Astrocyte of the cerebellum (primary cell): ENCODE measurements at places on chromosomes 5 and 9.

DNA sequence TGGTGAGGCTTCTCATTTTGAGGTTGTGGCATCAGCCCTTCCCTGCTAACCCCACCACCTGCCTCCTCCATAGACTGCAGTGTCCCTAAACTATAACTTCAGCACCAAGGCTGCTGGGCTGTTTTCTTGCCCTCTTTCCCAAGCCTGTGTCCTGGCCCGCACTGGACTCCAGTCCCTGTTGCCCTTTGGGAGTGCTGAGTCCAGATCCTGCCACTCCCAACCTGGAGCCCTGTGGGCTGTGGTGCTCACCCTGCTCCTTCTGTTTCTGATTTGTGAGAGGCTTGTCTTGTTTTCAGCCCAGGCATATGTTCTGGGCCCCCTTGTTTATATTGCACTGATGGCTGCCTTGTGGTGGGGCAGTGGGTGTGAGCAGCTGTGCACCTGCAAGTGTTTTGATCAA lies 39.7 kb upstream of the RNU6ATAC start:
- no peak for DNase-seq

GRCh38 chr5:135156337-135156714 lies 122.3 kb upstream of the PITX1 start:
- DNase-seq, result no peak

DNA sequence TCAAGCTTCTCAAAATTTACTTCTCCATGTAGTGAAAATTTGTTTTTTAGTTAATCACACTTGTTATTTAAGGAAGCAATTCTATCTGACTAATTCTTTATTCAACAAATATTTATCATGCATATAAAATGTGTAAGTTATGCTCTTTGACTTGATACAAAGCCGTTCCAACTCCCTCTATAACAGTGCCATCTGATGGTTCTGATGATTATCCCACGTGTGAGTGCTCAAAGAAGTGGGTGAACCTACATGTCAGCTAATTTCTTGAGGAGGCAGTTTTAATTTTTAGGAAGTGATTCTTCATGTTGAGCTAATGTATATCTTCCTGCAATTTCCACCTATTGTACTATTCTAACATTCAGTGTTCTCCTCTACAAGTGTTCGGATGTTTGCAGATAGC lies 88.8 kb upstream of the BRINP1 start:
- no peak for DNase-seq

DNA sequence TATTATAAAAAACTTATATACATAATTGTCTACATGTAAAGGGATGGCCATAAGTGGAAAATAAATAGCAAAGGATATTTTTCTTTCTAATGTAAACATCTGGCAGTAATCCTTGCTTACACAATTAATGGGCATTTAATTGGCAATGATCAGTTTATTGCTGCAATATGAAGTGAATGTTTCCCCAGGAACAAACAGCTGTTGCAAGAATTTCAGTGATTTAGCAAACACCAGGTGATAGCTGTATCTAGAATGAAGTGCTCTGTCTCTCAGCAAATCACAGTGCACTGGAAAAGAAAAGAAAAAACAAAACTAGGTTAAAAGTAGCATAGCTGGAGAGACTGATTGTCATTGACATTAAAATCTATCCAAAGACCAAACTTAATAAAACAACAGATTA lies 594.5 kb upstream of the ARRDC3 start:
- no peak for DNase-seq

DNA sequence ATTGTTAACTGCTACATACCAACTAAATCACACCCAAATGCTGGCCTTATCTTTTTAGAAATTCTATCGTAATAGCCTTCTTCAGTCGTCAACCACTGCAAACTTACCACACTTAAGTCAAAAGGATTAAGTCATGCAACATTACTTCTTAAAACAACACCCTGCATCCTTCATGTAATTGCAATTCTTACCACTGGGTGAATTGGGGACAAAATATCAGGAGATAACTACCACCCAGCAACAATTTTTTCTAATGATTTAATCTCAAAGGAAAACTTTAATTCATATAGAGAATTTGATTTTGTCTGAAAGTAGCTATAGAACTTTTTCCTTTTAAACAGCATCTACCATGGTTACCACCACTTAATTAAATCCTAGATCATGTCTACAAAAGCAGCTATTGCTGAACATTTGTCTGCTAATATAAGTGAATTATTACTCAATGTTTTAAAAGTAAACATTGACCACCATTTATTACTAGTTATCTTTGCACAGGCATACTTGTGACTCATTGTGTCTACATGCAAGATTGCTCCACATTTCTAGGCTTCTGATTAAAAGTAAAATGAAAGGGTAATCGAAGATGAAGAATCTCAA lies 10.5 kb downstream of the MLLT3 start:
- no peak for DNase-seq

DNA sequence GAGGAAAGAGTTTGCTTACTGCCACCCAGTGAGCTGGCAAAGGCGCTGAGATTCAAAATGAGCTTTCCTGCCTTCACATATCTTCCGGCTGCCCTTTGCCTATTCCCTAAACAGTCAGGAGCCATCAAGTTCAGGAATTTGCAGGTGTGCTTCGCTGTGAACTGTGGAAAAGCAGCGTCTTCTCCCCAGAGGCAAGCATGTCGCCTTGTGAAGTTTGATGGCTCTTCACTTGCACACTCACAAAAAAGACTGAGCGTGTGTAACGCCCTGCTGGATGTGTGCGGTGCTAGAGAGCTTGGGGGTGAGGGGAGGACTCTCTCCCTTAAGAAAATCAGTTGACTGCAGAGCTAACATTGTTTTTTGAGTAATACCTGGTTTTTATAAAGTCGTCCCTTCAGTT lies 288.7 kb downstream of the DOCK8 start:
- no peak for DNase-seq
